ENCODE measurements at places on chromosomes 2 and 18.

DNA sequence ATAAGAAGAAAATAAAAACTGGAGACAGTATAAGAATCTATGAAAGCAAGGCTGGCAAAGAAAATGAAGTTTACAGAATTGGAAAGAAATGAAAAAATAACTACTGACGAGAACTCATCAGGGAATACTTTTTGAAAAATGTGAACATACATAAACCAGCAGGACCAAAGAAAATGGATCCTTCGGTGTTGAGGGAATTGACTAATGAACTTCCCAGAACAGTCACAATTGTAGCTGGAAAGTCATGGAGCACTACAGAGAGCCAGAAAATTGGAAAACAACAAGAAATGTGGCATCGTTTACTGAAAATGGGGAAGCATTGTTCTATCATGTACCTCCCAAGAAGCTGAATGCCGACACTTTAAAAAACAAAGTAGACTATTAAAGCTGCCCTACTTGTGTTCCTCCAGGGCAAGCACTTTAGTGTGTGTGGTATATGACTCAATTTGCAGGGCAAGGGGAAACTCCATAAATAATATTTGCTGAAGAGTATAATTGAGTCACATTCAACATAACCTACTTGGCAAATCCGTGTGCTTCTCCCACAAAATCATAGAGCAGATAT, 1221.6 kb upstream of the NRXN1 start:
- no peak for DNase-seq

DNA sequence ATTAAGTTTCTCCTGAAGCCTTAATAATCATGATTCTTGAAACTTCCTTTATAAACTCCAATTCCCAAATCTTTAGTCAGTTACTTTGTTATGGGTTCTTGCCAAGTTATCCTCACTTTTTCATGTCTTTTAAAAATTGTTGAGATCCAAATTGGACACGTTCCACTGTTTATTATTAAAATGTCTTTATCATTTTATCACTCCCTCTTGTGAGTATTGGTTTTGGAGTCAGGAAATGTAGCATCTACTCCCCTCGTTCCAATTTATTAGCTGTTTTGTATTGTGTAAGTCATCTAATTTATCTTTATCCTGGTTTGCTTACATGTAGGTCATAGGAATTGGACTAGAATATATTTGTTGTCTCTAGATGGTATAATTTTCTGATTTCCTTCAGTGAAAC, 213.1 kb upstream of the SLC39A10 start:
- DNase-seq: no peak

- DNase-seq: no peak
Measured at GRCh38 chr2:17104454-17104853, 413.8 kb downstream of the RAD51AP2 start.

- DNase-seq: no peak
Measured at GRCh38 chr2:200408428-200409316, 101.2 kb downstream of the KCTD18 start.

DNA sequence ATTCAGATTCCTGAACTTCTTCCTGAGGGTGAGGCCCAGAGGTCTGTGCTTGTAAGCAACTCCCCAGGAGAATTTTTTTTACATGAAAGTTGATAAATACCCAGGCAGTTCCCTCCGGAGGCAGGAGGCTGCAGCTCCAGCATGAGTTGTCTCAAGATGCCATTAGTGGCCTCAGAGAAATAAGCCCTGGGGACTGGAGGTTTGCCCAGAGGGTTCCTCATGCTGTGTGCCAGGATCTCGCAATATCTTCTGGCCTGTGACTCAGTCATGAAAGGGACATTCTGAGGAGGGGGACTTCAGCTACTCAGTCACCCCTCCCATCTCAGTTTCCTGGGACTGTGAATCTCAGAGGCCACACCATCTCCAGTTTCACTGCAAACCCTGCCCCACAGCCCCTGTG, 49.9 kb downstream of the LYPD1 start:
- no peak for DNase-seq

DNA sequence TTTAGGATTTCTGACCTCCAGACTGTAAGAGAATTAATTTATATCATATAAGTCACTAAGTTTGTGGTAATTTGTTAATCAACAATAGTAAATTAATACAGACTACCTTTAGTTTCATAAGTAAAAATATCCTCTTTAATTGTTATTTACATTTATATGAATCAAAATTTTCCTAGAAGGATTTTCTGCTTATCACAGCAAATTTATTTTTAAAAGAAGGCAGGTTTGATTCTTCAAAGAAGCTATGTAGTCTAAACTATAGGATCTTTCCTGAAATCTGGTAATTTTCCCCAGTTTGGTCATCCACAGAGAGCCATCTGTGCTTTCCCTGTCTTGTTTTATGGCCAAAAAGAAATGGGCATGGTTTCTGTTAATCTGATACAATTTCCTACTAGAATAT, 13.1 kb upstream of the VRK2 start:
- DNase-seq: no peak

DNA sequence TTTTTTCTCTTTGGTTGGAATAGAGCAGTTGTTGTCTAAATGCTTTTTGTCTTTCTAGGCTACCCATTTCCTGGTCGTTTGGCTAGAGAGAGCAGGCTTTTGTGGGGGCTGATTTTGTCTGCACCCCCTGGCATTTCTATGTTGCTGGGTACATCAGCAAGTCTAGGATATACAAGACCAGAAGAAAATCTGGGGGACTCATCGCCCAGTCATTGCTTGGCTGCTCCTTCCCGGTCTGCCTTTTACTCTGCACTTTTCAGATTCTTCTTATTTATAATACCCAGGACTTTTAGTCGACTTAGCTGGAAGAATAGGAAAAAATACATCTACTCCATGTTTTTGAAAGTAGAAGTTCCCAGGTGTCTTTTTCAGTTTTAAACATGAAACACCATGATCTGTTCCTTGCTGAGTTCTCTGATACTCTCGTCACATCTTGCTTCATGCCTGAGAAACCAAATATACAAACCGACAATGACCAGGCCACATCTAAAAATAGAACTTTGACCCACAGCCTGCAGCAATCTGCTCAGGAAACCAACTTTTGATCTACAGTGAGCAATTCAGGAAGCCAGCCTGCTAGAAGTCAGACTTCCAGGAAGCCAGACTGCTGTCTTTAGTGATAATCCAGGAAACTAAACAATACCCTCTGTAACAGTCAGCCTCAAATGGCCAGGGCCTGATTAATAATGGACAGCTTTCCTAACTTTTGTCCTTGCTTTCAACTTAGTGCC, 163.8 kb upstream of the MEX3C start:
- no peak for DNase-seq

DNA sequence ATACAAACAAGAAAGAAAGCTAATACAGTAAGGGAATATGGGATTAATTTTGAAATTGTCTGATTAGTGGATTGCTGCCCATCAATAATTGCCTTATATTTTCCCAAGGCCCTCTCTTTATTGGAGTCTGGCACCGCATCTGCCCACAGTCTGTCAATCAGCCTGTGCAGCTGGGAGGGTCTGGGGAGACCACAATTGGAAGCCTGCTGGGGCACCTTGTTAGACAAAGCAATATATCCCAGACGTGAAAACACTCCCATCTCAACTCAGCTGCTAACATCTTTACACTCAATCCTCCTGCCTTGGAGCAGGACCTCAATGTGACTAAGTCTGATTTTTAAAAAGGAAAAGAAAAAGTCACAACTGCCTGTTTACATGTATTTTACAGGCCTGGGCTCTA, 258.6 kb downstream of the SRBD1 start:
- DNase-seq: no peak

DNA sequence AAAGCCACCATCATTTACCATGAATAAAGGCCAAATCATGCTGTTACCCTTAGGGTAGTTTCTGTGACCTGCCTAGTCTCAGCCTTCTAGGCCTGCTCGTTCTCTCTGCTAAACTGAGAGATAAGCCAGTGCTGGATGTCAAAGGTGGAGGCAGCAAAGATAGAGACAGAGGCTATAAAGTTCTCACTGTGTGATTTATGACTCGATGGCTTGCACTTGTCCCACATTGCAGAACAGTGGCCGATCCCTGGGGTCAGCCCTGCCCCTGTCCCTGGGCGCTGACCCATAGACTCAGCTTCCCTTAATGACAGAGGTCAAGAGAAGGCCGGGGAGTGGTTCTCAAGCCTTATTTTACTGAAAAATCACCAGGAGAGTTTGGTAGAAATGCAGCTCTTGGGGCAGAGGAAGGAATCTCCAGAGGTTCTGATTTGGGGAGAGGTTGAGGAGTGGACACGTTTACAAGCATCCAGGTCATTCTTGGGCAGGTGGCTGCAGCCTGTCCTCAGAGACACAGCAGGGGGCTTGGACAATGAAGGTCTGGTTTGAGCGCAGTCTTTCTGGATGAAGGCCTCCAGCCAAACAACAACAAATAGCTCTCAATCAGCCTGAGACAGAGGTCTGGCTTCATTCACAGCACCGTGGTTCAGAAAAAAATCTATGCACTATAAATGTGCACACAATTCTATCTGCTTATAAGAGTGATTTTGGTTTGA, 143.5 kb downstream of the ACKR3 start:
- no peak for DNase-seq

- DNase-seq: no peak
Measured at GRCh38 chr2:56379066-56379465, 195.3 kb downstream of the CCDC85A start.

DNA sequence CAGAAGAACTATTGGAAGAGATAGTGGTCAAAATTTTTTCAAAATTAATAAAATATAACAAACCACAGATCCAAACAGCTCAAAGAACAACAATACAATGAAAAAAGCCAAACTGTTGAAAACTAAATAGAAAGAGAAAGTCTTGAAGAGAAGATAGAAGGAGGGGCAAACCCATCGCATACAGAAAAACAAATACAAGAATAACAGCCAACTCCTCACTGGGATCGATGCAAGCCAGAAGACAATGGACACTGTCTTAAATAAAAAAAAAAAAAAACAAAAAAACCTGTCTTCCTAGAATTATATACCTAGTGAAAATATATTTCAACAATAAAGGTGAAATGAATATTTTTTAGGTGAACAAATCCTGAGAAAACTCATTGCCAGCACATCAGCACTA, 34.1 kb upstream of the ARHGAP25 start:
- DNase-seq: no peak

GRCh38 chr2:238895361-238895882, 47.5 kb downstream of the TWIST2 start:
- no peak for DNase-seq

DNA sequence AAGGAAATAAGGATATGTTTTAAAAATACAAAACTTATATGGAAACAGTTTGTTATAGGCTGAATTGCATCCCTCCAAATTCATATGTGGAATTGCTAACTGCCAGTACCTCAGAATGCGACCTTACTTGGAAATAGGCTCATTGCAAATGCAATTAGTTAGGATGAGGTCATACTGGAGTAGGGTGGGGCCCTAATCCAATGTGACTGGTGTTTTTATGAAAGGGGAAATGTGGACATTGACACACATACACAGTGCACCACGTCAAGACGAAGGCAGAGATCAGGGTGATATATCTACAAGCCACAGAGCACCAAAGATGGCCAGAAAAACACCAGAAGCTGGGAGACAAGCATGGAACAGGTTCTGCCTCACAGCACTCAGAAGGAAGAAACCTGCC, 494.2 kb downstream of the TSN start:
- DNase-seq: no peak

GRCh38 chr2:179447839-179448447, 183.3 kb upstream of the SESTD1 start:
- no peak for DNase-seq
